ENCODE measurements at places on chromosomes 7 and 10.

- DNase-seq: no peak
Measured at GRCh38 chr10:126595160-126595559, 75.3 kb downstream of the C10orf90 start.

DNA sequence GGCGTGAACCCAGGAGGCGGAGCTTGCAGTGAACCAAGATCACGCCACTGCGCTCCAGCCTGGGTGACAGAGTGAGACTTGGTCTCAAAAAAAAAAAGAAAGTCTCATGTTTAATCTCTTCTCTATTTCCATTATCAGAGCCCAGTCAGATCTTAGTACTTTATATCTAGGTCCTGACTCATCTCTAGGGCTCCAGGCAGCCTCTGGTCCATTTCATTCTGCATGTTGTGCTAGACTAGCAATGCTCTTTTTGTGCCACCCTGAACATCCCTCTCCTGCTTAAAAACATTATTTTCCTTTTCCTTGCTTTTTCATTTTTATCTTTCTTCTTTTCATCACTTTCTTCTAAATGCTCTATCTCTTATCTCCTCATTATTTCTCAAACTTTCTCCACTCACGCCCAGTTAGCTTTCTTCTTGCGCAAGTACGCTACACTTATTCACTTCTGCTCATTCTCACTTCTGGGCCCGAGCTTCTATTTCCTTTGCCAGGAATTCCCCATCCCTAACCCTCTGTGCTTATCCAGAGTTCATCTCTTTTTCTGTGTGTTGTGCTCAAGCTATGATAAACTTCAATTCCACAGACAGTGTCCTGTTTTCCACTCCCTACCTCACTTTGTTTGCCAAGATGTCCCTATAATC lies 63.9 kb downstream of the BTAF1 start:
- no peak for DNase-seq

DNA sequence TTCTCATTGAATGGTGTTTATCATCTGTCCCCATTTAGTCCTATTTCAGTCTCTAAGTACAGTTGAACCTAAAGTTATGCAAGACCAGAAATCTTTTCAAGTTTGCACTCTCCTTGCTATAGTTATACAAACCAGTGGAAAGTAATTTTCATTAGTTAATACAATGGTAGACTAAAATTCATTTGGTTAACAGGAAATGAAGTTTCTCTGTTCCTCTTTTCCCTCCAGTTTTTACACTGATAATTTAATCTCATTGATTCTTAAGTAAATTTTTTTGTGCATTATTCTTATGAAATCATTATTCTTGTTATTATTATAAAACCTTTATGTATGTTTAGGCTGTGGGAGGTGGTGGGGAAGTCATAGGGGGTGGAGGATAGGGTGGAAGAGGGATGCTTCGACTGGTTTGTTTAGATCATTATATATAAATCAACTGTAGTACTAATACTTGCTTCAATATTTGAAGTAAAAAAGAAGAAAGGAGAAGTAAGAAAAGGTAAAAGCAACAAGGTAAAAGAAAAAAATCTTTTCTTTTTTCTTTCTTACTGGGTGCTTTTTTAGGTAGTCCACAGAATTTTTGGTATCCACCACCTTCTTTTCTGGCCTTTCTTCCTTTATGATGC lies 104.1 kb downstream of the GPR85 start:
- DNase-seq: no peak

DNA sequence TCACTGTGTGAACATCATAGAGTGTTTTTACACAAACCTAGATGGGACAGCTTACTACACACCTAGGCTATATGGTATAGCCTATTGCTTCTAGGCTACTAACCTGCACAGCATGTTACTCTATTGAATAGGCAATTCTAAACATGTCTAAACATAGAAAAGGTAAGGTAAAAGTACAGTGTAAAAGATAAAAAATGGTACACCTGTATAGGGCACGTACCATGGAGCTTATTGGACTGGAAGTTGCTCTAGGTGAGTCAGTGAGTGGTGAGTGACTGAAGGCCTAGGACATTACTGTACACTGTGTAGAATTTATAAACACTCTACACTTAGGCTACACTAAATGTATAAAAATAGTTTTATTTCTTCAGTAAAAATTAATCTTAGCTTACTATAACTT lies 182.0 kb upstream of the THSD7A start:
- no peak for DNase-seq

DNA sequence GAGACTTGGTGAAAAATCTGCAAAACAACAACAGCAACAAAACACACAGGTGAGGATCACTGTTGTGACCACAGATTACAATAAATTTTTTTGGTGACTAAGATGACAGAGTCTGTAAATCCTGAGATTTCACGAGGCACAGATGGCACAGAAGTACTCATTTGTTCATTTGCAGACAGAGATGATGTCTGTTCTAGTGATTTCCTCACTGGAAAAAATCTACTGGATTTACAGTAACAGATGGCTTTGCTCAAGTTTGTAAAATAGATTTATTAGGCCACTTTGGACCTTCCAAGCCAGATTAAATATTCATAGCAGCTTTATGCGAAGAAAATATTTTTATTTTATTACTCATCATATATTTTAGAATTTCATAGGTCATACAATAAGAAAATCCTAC lies 113.5 kb upstream of the IL6 start:
- no peak for DNase-seq

GRCh38 chr10:130748409-130749057 lies 563.0 kb downstream of the TCERG1L start:
- DNase-seq: no peak

GRCh38 chr10:95963202-95963990 lies 55.6 kb downstream of the CC2D2B start:
- DNase-seq: no peak

DNA sequence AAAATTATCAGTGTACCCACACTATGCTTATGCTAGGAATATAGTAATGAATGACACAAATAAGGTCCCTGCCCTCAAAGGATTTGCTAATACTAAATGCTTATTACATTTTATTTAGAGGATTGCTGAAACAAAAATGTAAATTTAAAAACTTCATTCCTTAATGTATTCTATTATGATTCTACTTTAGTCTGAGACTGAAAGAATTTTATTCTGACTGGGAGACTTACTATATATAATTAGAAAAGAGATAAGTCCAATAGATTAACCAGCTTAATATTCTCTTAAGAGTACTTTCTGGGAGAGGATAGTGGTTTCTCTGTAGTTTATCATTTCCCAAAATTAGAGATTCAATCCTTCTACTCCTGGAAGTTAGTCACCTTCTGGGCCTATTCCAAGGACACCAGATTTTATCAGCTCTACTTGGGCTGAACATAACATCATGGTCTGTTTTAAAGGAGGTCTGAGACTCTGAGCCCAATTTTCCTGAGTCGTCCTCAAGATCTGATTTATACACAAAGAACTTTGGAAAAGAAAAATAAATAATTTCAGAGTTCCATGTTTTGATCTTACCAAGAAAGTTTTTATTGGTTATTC lies 41.1 kb downstream of the ASZ1 start:
- DNase-seq: no peak

DNA sequence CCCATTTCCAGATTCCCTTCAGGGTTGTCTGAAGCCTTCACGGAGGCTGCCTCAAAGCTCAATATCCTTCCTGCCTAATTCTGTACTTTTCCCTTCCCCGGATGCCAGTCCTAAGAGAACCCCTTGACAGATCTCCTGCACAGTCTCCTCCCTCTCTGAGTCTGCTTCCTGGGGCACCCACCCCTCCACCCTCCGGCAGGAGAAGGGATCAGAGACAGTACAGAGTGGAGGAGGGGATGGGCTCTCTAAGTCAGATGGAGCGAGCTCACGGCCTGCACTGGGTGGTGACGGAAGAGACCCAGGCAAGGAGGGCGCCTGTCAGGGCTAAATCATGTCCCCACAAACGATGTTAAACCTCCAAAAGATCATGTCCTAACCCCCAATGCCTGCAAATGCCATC lies 48.0 kb upstream of the CARD11 start:
- DNase-seq: no peak

DNA sequence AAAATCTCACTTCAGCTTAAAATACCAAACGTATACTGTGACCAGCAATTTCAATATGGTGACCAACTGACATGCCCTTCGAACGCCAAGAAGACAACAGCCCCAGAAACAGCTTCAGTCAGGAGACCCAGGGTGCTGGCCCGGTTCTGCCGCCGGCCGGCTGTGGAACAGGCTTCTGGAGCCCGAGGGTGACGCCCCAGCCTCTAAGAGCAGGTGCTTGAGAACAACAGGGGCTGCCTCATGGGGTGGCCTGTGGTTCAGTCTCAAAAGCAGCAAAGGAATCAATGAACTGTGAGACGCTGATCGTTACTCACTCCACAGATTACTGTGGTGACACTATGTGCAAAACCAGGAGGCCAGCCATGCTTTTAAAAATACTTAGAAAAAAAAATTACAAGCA lies 17.3 kb downstream of the GPER1 start:
- no peak for DNase-seq

GRCh38 chr7:115533785-115534184 lies 496.8 kb downstream of the TFEC start:
- DNase-seq: no peak

GRCh38 chr7:22302951-22303423 lies 54.0 kb downstream of the RAPGEF5 start:
- no peak for DNase-seq

DNA sequence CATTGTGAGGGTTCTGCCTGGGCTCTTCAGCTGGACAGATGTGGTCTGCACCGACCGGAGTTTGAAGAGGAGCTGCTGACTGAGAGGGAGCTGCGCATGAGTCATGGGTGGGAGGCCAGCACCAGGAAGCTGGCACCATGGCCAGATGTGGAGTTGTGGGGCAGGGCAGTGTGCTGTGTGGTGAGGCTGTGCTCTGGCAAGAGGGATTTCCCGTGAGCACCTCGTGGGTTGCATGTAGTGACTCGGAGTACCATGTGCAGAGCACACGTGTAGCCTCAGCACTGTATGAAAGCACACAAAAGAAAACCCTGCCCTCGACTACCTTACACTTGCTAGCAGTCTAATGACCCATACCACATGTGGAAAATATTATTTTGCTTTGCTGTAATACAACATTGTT lies 103.4 kb downstream of the WNT2 start:
- peak; percentile 8 for DNase-seq

- DNase-seq: peak; percentile 8
Measured at GRCh38 chr10:132542086-132542775, 4.6 kb downstream of the INPP5A start.

DNA sequence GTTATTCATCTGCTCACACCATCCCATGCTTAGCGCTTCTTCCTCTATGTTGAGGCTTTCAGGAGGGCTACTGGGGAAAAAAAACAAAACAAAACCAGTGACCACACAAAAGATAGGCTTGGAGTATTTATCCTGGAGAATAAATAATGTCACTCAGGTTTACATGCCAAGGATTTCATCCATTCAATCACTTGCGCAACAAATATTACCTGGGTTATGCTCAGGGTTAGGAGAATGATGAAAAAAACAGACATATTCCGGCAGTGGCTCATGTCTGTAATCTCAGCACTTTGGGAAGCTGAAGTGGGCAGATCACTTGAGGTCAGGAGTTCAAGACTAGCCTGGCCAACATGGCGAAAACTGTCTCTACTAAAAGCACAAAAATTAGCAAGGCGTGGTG lies 3.3 kb upstream of the ELOVL3 start:
- no peak for DNase-seq

DNA sequence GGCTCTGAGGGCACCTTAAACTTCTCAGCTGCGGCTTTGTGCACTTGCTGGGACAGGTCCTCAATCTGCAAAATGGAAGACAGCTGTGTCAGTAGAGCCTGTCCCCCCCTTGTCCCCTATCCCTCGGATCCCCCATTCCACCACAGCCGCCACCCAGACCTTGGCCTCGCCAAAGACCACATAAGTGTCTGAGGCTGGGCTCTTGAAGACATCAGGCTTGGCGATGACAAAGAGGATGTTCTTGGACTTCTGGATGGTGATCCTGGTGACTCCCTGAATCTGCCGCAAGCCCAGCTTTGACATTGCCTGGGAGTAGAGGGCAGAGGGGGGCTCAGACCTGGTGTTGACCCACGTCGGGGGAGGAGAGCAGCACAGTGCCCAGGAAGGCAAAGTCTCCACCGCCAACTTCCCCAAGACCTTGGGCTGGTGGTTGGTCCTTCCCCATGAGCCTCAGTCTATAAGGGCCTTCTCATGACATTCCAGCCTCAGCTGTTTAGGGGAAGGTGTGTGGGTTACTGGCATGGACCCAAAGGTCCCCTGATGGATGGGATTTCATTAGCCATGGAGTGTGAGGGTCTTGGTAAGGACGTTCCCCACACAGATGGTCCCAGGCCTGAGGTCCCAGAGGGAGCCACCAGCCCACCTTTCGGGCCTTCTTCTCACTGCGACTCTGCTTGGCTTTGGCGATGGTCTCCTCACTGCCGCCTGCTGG lies 7.7 kb downstream of the NACAD start:
- DNase-seq: no peak

GRCh38 chr10:6706725-6707124 lies 126.6 kb upstream of the PRKCQ start:
- DNase-seq: no peak

GRCh38 chr10:121362026-121362425 lies 236.2 kb downstream of the FGFR2 start:
- no peak for DNase-seq

- peak; percentile 40 for DNase-seq
Measured at GRCh38 chr10:4512671-4513240, 313.3 kb upstream of the AKR1E2 start.

GRCh38 chr10:124262234-124262865 lies 156.4 kb downstream of the OAT start:
- no peak for DNase-seq

DNA sequence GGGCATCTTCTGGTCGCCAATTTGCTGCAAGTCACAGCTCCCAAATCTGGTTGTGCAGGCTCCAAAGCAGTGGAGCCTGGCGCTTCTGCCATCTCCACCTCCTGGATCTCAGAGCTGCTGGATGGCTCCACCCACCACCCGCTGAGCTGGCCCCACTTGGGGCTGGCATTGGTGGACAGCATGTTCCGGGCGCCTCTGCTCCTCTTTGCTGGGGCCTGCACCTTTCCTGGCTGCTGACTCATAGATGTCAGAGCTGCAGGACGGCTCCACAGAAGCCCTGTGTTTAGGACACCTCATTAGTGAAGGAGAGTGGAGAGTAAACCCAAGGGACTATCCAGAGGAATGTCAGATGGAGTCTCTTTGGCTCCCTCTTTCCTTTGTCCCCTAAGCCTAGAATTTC lies 27.4 kb downstream of the MAPK8 start:
- no peak for DNase-seq

DNA sequence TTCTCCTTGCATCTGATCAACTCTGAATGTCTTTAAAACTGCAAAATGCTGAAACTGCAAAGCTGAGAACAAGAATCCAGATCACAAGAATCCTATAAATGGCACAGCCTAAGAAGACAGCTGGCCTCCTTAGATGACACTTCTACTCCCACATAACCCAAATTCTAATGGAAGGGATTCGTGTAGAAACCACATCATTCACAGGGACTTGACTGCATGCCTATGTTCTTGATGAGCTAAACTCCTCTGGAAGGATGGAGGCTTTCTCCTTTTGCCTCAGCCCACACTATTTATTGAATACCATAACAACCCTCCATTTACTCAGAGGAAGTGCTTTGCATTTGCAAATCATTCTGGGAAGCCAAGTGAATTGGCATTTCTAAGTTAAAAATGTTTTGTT lies 252.5 kb upstream of the VWC2 start:
- DNase-seq: no peak

Data from activated CD4-positive, alpha-beta T cell treated with anti-CD3 and anti-CD28 coated beads for 36 hours (primary cell).